ENCODE measurements at places on chromosomes 2 and 18. TPM values are rescaled to one million over a fixed set of nuclear protein-coding genes. Genes with fewer than 3 reads are reported as not detected.

Gene C2orf92
- 4.7 TPM for total RNA-seq

Gene ABCB11
- not detected for total RNA-seq

Gene PLGLB2
- 2.0 TPM for total RNA-seq

Gene NOL4
- not detected for total RNA-seq

Gene SERPINB3
- total RNA-seq = not detected

Gene LOXHD1
- total RNA-seq = not detected

Gene RGPD5
- total RNA-seq = 14.0 TPM

Data from subcutaneous preadipocyte (primary cell).